ENCODE measurements at places on chromosomes 4 and X.

DNA sequence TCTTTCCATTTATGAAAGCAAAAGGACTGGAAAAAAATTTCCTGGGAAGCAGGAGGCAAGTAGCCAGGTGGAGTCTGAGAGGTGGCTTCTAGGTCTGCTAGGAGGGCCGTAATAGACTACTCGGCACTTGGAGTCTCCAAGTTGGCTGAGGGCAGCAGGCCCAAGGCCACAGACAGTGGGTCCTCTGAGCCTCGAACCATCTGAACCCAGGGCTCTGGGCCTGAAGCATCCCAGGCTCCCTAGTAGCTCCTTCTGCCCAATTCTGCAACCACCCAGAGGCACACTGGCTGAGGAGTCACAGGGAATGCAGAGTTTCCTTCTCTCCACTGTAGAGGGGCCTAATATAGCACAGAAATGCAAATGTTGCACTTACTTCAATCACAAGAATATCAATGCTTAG lies 19.8 kb downstream of the TKTL1 start:
- DNase-seq: no peak

- no peak for DNase-seq
These were observed 70.8 kb upstream of the PTPN13 start for GRCh38 chr4:86523333-86523732.

GRCh38 chr4:107693132-107693531 lies 26.9 kb downstream of the PAPSS1 start:
- DNase-seq: no peak

DNA sequence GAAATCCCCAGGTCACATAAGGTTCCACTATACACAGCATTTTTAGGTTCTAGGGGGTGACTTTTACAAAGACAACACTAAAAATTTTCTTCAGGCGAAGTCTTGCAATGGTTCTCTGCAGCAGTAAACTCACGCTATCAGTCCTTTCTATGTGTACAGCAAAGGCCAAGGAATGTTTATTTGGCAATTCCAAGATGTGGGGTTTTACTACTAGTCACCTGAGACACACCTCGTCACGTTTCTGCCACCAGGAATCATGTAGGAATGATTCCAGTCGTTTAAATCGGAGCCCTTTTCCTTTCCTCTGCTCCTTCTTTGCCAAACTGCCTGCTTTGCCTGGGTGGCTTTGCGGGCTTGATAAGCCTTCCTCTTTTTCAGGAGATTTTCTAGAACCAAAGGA lies 75.9 kb upstream of the ENPEP start:
- DNase-seq: no peak

DNA sequence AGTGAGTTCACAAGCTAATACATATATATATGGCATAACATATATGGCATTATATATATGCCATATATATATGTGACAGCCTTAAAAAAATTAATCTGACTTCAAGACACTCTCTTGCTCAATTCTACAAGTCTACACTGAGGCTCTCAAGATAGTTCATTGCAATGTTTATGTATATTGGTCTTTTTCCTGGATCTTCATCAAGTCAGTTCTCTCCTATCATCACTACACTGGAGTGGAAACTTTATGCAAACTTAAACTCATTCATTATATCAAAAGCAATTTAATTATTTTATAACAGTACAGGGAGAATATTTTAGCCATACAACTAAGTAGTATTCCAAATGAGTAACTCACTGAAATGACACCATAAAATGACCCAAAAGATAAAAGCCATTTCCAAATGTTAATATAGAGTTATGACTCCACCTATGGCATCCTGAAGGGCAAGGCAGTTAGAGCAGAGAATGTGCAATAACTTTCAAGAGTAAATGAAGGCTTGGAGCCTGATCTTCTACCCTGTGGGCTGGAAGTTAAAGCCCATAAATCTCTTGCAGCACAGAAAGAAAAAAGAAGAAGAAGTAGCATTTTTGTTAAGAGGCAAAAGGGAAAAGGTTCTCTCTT lies 176.3 kb upstream of the SLIT2 start:
- no peak for DNase-seq

GRCh38 chrX:124194901-124195300 lies 137.6 kb upstream of the TEX13D start:
- no peak for DNase-seq

DNA sequence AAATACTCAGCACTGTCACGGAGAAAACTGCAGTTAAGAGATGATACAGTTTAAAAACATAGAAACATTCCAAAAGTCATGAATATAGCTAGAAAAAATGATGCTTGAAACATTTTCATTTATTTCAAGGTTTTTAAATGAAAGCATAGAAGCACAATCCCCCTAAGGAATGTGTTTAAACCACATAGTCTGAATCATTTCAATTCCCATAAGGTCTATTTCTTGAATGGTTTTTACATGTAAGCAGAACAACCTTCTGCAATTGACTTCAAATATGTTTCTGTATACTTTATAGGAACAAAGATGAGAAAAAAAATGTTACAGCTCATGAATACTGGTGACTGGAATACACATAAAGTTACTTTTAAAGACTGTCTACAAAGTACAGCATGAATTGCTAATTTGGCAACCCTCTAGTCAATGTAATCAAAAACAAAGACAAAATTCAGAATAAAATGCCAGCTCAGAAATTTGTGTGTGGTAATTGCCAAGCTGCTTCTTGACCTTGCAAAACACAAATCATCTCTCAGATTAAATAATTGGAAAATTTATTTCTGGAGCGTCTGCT lies 886.4 kb upstream of the ADGRL3 start:
- no peak for DNase-seq

- DNase-seq: no peak
These were observed 5.2 kb downstream of the APBB2 start for GRCh38 chr4:41209187-41209586.

DNA sequence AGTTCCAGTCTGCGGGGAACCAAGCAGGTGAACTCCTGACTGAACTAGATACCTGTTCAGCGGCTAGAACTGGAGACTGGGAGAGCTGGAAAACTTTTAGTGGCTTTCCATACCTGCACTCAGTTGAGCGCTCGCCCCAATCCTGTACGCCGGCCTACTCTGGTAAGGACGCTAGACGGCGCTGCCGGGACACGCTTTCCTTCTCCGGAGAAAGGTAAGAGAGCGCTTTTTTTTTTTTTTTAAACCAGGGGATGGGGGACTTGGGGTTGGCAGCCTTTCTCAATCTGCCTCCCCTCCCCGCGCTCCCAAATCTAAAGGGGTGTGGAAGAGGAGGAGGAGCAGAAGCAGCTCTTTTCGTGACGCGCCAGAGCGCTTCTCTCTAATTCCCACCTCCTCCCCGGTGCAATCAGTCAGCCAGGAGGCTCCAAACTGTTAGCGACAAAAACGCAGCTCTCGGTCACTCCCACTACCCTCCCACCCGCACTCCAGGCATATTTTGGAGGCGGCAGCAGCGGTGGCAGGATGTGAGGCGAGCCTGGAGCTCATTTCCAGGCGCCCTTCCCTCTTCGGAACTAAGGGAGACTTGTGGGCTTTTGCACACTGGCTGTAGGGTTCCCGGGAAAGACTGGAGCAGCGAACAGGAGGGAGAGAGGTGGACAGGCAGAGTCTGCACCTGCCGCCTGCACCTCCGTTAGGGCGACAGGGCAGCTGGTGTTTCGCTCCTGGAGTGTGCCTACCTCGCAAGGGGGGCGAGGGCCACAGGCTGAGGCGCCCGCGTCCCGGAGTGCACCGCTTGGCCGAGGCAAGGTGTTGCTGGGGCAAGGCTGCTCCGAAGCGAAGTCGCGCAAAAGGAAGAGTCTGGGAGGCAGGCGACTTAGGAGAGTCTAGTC lies at the start of gene IL1RAPL2:
TSS of gene IL1RAPL2 (plus strand) at position 409 of the 890 bp plus-strand sequence.
- no peak for DNase-seq

Measured in sigmoid colon (tissue), 7 donors.